ENCODE measurements at places on chromosomes 7 and 10.

- DNase-seq = no peak
Measured at GRCh38 chr7:79531116-79531515, 77.6 kb upstream of the MAGI2 start.

DNA sequence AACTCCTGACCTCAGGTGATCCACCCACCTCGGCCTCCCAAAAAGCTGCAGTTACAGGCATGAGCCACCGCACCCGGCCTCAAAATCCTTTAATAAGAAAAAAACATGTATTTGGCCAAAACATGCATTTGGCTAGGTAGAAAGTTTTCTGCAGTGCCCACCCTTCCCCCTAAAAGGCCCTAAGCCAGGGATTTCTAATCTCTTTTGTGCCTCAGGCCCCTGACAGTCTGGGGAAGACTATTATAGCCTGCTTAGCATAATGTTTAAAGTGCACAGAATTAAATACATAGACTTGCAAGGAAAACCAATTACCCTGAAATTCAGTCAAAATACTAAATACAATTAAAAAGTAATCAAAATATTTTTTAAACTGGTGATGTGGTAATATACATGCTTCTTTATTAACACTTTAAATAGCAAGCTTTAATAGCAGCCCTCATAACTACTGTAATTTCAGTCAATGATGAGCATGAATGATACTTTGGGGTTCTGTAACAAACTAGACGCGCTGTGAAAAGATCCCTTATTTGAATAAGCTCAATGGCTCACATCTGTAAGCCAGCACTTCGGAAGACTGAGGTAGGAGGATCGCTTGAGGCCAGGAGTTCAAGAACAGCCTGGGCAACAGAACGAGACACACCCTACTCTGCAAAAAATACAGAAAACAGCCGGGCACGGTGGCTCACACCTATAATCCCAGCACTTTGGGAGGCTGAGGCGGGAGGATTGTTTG is 29.9 kb downstream of the SPDYE6 start:
- no peak for DNase-seq

GRCh38 chr7:133478591-133479135 is 225.8 kb downstream of the EXOC4 start:
- DNase-seq = no peak

DNA sequence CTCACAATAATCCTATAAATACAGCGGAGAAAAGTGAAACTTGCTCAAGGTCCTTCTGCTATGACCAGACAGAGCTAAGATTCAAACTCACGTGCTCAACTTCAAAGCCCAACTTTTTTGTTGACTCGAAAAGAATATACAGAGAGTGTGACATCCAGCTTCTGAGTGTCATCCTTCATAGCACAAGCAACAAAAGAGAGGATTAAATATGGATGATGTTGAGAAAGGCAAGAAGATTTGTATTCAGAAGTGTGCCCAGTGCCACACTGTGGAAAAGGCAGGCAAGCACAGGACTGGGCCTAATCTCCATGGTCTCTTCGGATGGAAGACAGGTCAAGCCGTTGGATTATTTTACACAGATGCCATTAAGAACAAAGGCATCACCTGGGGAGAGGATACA is 2.1 kb upstream of the FAM3C start:
- DNase-seq = no peak

DNA sequence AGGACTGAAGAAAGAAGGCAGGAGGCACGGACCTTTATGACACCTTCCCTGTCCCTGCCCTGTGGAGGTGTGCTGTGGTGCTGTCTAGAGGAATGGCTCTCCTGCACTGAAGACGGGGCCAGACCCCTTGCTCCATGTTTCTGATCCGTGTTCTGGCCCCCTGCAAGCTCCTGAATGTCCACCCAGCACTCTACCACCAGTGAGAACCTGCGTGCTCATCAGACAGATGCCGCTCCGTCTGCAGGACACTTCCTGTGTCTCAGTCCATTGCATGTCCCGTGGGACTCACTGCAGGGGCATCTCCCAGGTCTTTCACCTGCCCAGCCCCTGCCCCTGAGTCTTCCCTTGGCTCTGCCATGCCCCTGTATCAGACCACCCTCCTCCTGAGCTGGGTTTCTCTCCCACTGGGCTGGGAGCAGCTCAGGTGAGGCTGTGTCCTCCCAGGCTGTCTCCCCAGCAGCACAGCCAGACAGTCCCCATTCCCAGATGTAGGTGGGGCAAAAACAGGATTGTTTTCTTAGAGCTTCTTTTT is 278.3 kb upstream of the ZNF32 start:
- DNase-seq = no peak

DNA sequence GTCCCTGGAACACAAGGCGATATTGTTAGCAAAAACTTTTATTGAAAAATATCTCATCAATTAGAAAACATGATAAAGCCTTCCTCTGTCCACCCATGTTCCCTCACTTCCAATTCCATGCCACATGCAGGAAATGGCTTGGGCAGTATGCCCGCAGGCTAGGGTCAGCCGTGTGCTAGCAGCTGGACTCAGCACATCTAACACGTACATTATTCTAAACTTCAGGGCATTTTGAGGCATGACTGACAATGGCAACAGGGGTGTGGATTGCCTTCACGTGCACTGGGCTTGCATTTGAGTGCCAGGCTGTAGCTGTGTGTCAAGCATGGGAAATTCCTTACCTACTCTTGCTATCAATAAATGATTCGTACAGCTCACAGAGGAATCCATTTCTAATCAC is 642.1 kb downstream of the INHBA start:
- no peak for DNase-seq

GRCh38 chr7:142883145-142883544 is 2.4 kb downstream of the TRPV6 start:
- peak; percentile 7 for DNase-seq

DNA sequence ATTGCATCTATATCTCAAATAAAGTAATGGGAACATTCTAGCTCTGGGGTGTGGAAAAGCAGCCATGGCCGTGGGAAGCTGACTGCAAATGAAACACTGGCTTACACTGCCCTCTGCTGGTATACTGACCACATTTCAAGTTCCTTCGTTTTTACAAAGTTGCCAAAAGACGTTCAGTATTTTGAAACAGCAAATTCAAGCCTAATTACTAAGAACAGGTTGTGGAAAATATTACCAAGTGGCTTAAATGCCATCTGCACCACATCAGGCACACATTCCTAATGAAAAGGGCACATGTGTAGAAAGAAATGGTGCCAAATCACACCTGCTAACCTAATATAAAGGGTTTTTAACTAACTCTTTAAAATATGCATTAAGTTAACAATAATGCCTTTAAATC is 83.9 kb downstream of the JAZF1 start:
- DNase-seq = no peak

- DNase-seq = no peak
Measured at GRCh38 chr7:3860932-3861331, 559.9 kb downstream of the SDK1 start.

DNA sequence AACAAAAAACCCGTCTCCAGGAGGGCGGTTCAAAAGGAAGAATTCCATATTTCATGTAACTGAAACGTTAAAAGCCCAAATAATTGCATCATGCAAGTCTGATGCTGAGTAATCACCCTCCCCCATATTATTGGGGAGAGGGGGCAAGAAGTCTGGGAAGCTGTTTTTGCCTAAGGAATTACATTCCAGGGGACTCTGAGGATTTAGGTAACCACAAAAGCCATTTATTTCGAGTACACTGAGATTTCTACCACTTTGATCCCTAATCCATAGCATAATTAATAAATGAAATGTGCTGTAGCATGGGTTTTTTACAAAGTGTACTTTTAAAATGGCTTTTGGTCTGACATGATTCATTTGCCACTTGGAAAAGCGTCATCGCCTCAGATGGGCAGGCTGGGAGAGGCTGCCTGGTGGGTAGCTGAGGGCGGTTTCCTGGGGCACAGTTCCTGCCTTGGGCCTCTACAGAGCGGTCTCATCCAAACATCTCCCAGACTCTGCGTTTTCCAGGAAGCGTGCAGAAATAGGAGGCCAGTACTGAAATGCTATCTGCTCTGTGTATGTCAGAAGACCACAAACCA is 106.5 kb downstream of the TCF7L2 start:
- no peak for DNase-seq

- peak; percentile 89 for DNase-seq
Measured at GRCh38 chr10:17229967-17230682, 2.1 kb downstream of the VIM start.

- no peak for DNase-seq
Measured at GRCh38 chr7:104972500-104972899, 41.5 kb upstream of the KMT2E start.

DNA sequence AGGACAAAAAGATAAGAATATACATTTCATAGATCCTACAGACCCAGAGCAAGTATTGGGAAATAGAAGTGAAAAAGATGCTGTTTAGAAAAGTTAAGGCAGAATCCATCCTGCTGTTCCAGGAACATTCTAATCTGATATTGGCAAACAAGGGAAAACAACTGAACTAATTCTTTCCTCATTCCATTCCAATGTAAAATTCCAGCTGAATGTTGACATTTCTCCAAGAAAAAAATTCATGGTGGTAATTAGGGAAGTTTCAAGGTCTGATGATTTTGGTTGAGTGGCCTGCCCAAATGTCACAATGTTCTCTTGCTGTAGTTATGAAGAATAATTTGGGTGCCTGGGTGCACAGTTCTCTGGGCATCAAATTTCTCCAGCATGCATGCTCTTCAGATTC is 15.2 kb downstream of the PIP start:
- DNase-seq = no peak

DNA sequence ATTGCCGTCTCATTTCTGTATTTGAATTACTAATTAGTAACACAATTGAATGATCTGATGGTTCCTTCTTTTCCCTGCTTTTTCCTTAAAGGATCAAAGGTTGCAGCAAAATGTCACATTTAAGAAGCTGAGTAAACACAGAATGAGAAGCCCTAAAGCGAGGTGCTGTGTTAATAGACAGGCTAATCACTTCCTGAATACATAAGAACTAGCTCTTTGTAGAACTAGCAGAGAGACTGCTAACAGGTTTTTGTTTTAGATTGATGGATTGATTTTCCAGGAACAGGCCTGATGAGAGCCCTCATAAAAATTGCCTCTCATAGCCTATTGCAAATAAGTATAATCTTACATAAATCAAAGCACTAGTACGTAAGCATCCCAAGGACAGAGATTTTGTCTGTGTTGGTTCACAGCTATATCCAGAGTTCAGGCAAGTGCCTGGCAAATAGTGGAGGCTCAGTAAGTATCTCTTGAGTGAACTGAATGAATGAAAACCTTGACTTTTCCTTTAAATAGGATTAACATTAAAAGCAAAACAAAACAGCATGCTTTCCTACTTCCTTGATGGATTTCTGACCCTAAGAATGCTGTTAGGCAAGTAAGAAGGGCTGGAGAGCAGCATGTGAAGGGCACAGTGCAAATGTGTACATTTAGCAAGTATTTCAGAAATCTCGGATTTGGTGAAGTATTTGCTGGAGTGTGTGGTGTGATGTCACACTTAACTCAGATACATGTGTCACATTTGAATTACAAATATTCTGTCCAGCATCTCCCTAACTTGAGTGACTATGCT is 3.3 kb downstream of the TMEM229A start:
- DNase-seq = no peak

DNA sequence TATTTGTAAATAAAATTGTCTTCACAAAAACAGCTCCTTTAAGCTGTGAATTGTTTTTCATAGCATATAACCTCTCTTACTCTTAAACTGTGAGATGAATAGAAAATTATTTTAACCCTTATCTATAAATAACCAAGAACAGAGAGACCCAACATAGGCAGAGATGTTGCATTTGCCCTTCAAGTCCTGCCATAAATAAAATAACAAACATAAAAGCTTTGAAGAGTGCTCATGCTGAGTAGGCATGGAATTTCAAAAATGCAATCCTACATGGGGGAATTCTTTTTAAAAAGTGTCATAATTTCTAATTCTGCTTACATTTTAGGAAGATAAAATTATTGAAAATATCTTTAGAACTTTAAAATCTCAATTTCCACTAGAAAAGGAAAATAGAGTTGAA is 124.1 kb upstream of the FERD3L start:
- no peak for DNase-seq

- no peak for DNase-seq
Measured at GRCh38 chr10:118482393-118483331, 112.8 kb downstream of the PRLHR start.

DNA sequence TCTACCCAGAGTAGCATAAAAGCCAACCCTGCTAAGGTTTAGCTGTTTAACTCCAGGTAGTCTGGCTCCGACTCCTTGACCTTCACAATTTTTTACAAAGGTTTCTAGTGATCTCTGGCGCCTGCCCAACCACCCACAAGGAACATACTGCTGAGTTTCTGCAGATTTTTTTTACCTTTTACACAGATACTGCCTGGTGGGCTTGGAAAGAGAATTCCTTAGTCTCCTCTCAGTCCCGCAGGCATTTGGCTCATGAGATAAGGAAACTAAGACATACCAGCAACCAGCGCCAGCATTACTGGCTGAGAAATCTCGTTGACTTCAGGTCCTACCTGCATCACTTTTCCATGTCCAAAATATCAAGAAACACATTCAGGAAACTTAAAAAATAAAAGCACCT is 51.1 kb upstream of the LYZL1 start:
- DNase-seq = no peak

GRCh38 chr7:33243319-33243881 is 114.0 kb downstream of the BBS9 start:
- no peak for DNase-seq

GRCh38 chr7:159237022-159237653 is 92.5 kb upstream of the VIPR2 start:
- DNase-seq = no peak

GRCh38 chr7:95322854-95323253 is 1.5 kb downstream of the PON1 start:
- no peak for DNase-seq

- DNase-seq = no peak
Measured at GRCh38 chr10:114810926-114811325, 10.7 kb upstream of the FHIP2A start.

DNA sequence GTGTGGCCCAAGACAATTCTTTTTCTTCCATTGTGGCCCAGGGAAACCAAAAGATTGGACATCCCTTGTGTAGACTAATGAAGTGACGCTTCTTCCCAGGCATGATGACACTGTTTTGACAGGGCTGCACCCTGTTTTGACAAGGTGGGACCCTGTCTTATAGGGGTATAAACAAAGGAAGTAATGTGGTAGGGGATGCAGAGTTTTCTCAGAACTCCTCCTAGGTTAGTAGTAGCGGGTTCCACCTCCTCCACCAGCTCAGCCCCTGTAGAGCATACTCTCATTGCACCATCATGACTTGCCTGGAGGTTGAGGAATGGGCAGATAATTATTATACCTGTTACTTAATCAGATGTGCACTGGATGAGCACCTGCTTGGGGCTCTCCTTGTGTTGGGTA is 123.1 kb downstream of the CCNY start:
- no peak for DNase-seq

DNA sequence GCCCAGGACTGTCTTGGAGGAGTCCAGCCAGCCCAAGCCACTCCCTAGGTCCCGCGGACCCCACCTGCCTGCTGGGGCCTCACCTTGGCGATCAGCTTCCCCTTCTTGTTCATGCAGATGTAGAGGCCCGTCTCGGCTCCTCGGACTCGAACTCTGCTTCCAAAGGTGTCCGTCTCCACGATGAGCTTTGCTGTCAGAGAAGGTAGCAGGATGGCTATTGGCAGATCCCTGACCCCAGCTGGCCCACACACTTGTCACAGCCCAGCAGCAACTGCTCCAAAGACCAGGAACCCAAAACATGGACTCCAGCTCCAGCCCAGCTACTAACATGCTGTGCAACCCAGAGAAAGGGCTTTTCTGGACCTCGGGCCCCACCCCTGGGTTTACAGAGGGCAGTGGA is 4.5 kb downstream of the FGF8 start:
- DNase-seq = no peak

All from H9 (cell line).